ENCODE measurements at places on chromosomes 12 and 14. TPM values are rescaled to one million over a fixed set of nuclear protein-coding genes. Genes with fewer than 3 reads are reported as not detected.

Gene CLEC4E
- not detected for total RNA-seq

Gene LMO3
- not detected for total RNA-seq

Gene KRT6A
- not detected for total RNA-seq

Gene SDSL
- total RNA-seq = 6.3 TPM

Gene OR6J1
- total RNA-seq = not detected

Gene KCNH5
- total RNA-seq = not detected

Gene TAS2R8
- total RNA-seq = not detected

Gene SYCP3
- not detected for total RNA-seq

Gene OVCH1
- total RNA-seq = not detected

Gene RTL1
- total RNA-seq = not detected

Gene RNASE7
- not detected for total RNA-seq

Gene GPR68
- 2.2 TPM for total RNA-seq

Gene CPNE6
- total RNA-seq = not detected

Gene SMCO3
- total RNA-seq = not detected

Gene AQP2
- total RNA-seq = not detected

Gene ADAM21
- 0.07 TPM for total RNA-seq

Gene HOXC12
- total RNA-seq = not detected

Gene OAS2
- total RNA-seq = 101 TPM

Gene DBX2
- total RNA-seq = not detected

Gene DLK1
- not detected for total RNA-seq

Gene NCOR2
- 57.0 TPM for total RNA-seq

Gene PRIMA1
- not detected for total RNA-seq

Gene NELL2
- total RNA-seq = not detected

Gene HOXC11
- not detected for total RNA-seq

Gene KRT80
- total RNA-seq = 1.1 TPM

Gene KRT78
- not detected for total RNA-seq

Gene HPD
- not detected for total RNA-seq

Gene NRL
- 0.74 TPM for total RNA-seq

Gene AMN1
- 12.5 TPM for total RNA-seq

Gene BDKRB2
- total RNA-seq = 1.9 TPM

Gene RPGRIP1
- 0.05 TPM for total RNA-seq

Gene IL31
- total RNA-seq = not detected

Gene TAS2R19
- total RNA-seq = 0.53 TPM

Gene PGF
- 92.6 TPM for total RNA-seq

Gene B4GALNT1
- not detected for total RNA-seq

Gene BTBD7
- total RNA-seq = 11.2 TPM

Gene TAS2R9
- total RNA-seq = not detected

Gene SLC39A2
- total RNA-seq = not detected

Gene VWF
- total RNA-seq = 837 TPM

Gene SMIM41
- not detected for total RNA-seq

Gene A2ML1
- total RNA-seq = not detected

Gene FAM161B
- 1.7 TPM for total RNA-seq

Gene CCND2
- total RNA-seq = 57.6 TPM

Gene SSPN
- 0.94 TPM for total RNA-seq

Gene SLC4A8
- 1.2 TPM for total RNA-seq

Gene CCDC88C
- total RNA-seq = 15.4 TPM

Gene CEBPE
- not detected for total RNA-seq

Gene PLCZ1
- total RNA-seq = not detected

Gene CDC42BPB
- 95.4 TPM for total RNA-seq

Gene SOX5
- 0.10 TPM for total RNA-seq

Gene CHGA
- not detected for total RNA-seq

Gene AKAP6
- 0.10 TPM for total RNA-seq

Measured in mammary microvascular endothelial cell (primary cell).